ENCODE measurements at places on chromosomes 6 and 20.

DNA sequence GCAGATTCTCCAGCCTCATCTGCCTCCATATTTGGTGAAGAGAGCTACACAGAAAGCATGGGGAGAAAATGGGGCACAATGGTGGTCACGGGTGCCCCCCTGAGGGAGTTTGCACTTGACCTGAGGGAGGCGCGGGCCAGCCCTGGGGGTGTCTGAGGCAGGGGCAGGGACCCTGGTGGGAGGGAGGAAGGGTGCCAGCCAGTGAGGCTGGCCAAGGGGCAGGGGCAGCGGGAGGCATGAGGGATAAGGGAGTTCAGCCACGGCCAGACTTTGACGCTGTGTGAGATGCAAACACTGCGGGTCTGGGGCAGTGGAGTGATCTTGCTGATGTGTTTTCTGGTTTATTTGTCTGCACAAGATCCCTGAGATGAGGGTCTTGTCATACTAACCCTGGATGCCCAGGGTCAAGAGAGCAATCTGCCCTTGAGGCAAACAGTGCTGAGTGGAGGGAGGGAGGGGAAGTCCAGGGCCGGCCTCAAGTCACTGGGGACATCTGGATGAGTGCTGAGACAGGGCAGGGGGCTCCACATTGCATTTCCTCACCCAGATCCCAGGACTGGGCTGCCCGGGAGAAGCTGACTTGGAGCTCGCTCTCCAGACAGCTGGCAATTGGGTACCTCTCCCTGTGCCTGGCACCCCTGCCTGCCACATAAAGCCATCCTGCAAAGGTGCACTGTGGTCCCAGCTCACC, 8.8 kb upstream of the PCMTD2 start:
- no peak for DNase-seq

DNA sequence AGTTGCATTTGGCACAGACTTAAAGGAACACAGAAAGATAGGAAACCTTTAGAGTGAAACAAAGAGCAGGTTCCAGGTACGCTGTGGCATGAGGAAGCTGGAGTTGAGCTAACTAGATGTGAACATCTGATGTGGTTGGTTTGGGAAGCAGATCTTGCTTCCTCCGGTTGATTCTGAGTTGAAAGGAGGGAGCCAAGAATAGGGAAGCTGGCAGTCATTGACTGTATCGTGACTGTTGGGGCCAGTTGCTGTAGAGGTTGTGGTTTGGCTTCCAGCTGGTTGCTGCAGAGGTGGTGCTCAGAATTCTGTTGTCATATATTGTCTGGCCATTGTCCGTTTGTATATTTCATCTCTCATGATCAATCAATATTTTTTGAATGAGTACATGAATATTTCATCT, 325.9 kb downstream of the PLCB1 start:
- no peak for DNase-seq

DNA sequence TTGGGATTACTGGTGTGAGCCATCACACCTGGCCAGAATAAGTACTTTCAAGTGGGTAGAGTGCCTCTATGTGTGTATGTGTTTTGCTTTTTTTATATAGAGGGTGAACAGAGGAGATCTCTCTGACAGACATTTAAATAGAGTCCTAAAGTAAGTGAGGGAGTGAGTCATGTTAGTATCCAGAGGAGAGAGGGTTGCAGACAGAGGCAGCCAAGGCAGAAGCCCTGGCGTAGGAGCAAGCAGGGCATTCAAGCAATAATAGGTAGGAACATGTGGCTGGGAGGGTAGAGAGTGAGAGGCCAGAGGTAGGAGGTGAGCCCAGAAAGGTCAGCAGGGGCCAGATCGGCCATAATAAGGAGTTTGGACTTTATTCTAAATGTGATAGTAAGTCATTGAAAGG, 48.9 kb downstream of the PHF20 start:
- DNase-seq: no peak

DNA sequence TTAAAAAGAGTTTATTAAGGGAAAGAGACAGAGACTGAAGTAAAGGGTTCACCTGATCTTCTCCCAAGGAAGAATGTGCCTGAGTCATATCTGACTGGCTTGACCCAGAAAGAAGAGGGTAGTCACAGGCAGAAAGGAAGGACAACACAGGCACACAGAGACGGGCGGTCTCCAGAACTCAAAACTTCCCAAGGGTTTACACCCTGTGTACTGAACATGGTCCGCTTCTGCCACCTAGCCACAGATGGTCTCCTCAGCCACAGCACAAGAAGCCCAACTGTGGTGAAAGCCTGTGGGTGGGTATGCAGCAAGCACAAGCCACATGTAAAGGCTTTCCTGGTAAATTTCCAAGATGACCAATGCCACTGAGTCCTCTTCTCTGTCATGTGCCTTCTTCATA, 17.2 kb downstream of the UNC5CL start:
- DNase-seq: no peak

- DNase-seq: no peak
Observed at GRCh38 chr6:147048930-147049329, 155.3 kb upstream of the STXBP5 start.

DNA sequence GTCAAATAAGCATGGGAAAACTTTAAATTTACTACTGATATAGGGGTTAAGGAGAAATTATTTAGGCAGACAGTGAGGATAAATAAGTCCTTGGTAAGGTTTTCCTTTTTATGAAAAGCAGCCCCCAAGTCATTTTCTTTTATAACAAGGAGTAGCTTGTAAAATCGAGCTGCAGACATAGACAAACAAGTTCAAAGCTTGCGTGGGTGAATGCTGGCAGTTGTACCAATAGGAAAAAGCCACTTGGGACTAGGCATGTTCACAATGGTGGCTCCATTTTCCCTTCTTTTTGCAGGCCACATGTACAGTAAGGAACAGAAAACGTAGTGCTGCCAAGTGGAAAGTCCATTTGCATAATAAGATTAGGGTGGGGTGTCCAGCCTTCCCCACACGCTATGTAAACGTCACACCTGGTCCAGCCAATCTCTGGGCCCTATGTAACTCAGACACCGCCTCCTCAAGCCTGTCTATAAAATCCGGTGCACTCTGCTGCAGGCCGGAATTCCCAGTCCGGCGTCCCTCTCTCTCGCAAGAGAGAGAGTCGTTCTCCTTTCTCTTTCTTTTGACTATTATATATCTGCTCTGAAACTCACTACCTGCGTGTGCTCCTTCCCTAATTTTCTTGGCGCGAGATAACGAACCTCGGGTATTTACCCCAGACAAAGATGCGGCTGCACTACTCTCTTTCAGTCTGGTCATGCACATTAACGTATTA, 217.1 kb upstream of the MAN1A1 start:
- no peak for DNase-seq

GRCh38 chr6:127637830-127638409, 60.9 kb downstream of the C6orf58 start:
- no peak for DNase-seq

- no peak for DNase-seq
Observed at GRCh38 chr6:84798257-84798656, 33.9 kb upstream of the TBX18 start.

GRCh38 chr6:39496915-39497314, 174.4 kb upstream of the KCNK16 start:
- DNase-seq: no peak

DNA sequence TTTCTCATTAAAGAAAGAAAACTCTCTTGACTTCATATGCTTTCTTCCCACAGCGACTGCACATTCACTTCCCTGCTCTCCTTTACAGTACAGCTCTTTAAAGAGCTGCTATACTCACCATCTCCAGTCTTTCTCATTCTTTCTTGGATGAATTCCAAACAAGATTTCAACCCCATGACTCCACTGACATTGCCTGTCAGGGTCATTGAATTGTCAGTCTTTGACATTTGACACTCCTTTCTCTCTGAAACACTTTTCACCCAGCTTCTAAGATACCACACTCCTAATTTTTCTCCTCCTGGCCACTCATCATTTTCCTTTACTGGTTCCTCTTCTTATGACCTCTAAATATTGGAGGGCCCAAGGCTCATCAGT, 811 bp upstream of the ARMH2 start:
- no peak for DNase-seq

GRCh38 chr6:45003387-45003786, 324.7 kb upstream of the RUNX2 start:
- DNase-seq: no peak

DNA sequence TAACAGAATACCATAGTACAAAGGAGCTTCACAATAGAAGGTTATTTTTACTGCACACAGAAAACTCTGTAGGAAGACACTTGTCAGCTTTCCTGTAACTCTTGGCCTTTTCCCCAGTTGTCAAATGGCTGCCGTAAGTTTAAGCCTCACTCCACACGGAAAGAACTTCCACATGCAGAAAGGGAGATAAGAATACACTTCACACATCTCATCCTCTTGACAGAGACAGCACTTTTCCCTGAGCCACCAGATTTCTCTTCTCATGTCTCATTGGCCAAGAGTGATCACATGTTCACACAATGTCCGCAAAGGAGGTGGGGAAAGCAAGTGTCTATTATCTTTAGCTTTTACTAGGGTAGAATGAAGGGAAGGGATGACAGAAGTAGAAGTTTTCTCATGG, 540.7 kb downstream of the HAO1 start:
- no peak for DNase-seq

- DNase-seq: no peak
Observed at GRCh38 chr6:140459209-140459608, 1084.8 kb upstream of the CITED2 start.

DNA sequence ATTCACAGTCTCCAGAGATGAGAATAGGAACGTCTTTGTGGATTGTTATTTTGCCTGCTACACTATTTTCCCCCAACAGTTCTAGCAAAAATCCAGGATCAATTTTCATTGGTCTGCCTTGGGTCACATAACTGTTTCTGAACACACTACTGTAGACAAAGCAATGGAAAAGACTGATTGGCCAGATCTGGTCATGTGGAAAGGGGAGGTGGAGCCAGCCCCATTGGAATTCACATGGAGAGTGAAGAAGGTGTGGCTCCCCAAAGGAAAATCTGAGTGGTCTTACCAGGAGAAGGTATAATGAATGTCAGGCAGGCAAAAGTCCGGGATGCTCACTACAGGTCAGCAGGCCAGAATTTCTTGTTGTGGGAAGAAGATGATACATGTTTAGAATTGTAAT, 9.5 kb upstream of the TP53RK start:
- no peak for DNase-seq

DNA sequence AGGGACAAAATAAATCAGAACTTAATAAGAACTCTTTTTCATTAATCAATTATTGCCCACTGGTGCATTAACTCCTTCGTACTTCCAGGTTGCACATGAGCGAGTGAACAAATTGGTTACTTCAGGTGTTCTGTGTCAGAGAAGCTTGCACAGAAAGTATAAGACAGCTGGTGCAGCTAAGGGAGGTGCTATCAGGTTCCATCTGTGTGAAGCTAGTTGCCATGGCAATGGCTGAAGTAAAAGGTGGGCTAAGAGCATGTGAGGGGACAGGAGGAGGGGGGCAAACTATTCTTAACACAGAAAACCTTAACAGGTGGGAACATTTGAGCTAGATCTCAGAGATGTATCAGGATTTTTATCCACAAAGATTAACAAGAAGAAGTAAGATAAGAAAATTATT, 81.6 kb downstream of the MANEA start:
- DNase-seq: no peak

GRCh38 chr20:49924247-49924646, 8.9 kb upstream of the SPATA2 start:
- DNase-seq: no peak

- no peak for DNase-seq
Observed at GRCh38 chr6:41706876-41707564, 28.4 kb downstream of the TFEB start.

DNA sequence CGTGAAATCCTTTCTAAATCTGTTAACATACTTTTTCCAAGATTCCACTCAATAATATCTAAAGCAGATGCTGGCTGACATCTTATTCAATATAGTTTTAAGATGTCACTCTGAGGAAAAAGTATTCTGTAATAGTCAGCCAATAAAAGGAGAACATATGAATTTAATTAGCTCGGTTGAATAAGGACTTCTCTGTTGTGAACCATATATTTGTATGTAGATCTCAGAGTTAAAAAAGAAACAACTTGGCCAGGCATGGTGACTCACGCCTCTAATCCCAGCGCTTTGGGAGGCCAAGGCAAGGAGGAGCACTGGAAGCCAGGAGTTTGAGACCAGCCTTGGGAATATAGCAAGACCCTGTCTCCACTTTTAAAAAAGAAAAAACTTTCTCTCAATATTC, 7.4 kb upstream of the CD24 start:
- DNase-seq: no peak

GRCh38 chr6:51468704-51469103, 618.7 kb downstream of the PKHD1 start:
- no peak for DNase-seq
